Chondrocyte (in vitro differentiated cells): ENCODE measurements at places on chromosomes 7 and 10.

GRCh38 chr10:3263747-3264146 lies 91.2 kb upstream of the PITRM1 start:
- DNase-seq = no peak
- H3K36me3 ChIP-seq = no peaks in the 10 kb centered on the region
- H3K4me3 ChIP-seq = no peak overlapping the region
- H3K27ac ChIP-seq = no peak overlapping the region

- no peaks in the 10 kb centered on the region for H3K27me3 ChIP-seq
- peaks cover 5% of the 10 kb centered on the region for H3K36me3 ChIP-seq
- peaks cover 4% of the 10 kb centered on the region for H3K4me1 ChIP-seq
These were observed 299.8 kb downstream of the CAMK1D start for GRCh38 chr10:12649012-12649584.

DNA sequence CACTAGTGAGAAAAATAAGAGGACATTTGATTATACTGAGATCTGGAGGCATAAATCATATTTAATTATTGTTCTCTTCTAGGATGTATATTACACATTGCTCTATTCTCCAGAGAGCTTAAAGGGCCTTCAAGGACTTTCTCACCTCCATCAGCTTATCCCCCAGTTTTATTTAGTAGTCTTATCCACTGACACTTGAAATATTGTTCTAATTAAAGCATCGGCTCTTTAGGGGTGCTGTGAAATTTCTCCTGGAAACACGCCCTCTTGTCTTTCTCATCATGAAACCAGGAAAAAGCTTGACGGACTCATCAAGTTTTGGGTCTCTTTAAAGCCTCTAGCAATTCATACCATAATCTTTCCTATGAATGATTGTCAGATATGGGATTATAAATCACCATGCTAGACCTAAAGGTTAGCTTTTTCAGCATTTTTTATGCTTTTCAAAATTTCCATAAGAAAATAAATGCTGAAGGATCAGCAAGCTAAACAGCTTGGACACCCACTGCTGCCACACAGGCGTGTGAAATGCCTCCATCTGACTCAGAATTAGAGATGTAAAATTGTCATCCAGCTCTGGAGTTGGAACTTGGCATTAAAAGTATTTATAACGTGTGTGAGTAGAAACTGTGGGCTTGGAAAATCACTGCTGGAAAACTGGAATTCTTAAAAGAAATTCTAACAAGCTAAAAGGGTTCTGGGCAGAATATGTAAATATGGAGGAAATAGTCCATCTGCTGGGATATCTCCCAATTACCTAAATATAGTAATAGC lies 216.3 kb downstream of the CHRM2 start:
- no peak overlapping the region for H3K4me3 ChIP-seq
- no peak overlapping the region for H3K27ac ChIP-seq
- H3K36me3 ChIP-seq = no peaks in the 10 kb centered on the region
- peaks cover 10% of the 10 kb centered on the region for H3K4me1 ChIP-seq
- H3K27me3 ChIP-seq = no peaks in the 10 kb centered on the region

GRCh38 chr10:114077347-114077746 lies 33.7 kb downstream of the ADRB1 start:
- no peak overlapping the region for H3K4me3 ChIP-seq
- H3K27ac ChIP-seq = no peak overlapping the region
- H3K4me1 ChIP-seq = no peaks in the 10 kb centered on the region
- DNase-seq = no peak
- H3K36me3 ChIP-seq = no peaks in the 10 kb centered on the region
- no peaks in the 10 kb centered on the region for H3K27me3 ChIP-seq

- no peak overlapping the region for H3K4me3 ChIP-seq
- H3K36me3 ChIP-seq = no peaks in the 10 kb centered on the region
- H3K4me1 ChIP-seq = peaks cover 17% of the 10 kb centered on the region
- H3K27ac ChIP-seq = no peak overlapping the region
- H3K27me3 ChIP-seq = no peaks in the 10 kb centered on the region
These were observed 164.1 kb downstream of the PTEN start for GRCh38 chr10:88027570-88027969.

- peaks cover 68% of the 10 kb centered on the region for H3K4me1 ChIP-seq
- no peak for DNase-seq
- H3K27me3 ChIP-seq = no peaks in the 10 kb centered on the region
- peak overlapping the region; percentile 29 for H3K4me3 ChIP-seq
These were observed 3.4 kb downstream of the DOCK4 start for GRCh38 chr7:112202816-112203215.

DNA sequence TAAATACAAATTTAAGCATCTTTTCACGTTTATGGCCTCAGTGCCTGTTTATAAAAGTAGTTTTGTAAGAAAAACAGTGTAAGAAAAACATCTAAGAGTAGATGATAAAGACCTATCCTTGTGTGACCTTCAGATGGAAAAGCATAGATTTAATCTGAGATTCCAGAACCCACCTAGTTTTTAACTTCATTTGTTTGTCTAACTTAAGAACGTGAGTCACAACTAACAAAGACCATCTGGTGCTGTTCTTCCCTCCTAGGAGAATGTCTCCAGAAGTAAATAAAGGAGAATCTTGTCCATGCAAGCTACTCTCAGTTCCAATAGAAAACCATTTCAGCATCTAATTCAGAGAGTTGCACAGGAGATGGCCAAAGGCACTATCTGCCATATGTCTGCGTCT lies 265.4 kb upstream of the C7orf33 start:
- no peak for DNase-seq
- peaks cover 7% of the 10 kb centered on the region for H3K4me1 ChIP-seq
- H3K4me3 ChIP-seq = no peak overlapping the region
- H3K36me3 ChIP-seq = no peaks in the 10 kb centered on the region

- DNase-seq = peak; percentile 93
- H3K27me3 ChIP-seq = no peaks in the 10 kb centered on the region
- H3K4me1 ChIP-seq = peaks cover 28% of the 10 kb centered on the region
- no peak overlapping the region for H3K4me3 ChIP-seq
- no peak overlapping the region for H3K27ac ChIP-seq
These were observed 28.9 kb downstream of the ADAP1 start for GRCh38 chr7:925601-926000.

GRCh38 chr10:112304267-112304859 lies 21.2 kb downstream of the TECTB start:
- DNase-seq = no peak
- H3K4me1 ChIP-seq = no peaks in the 10 kb centered on the region
- H3K27ac ChIP-seq = no peak overlapping the region
- no peaks in the 10 kb centered on the region for H3K36me3 ChIP-seq
- H3K27me3 ChIP-seq = peaks cover 31% of the 10 kb centered on the region

DNA sequence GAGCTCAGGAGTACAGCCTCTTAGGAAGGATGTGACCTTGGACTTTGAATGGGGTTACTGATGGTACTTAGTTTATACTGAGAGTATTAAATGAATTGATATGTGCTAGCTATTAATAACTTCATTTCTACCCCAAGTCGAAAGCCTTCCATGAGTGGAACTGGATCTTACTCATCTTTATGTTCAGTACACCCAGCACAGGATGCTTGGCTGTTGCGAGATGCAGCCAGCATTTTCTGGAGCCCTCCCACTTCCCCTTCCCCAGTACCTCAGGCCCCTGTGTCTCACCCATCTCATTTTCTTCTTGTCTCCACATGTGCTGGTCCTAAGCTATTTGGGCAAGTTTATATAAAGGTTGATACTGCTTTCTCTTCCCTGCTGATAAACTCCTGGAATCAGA lies 7.2 kb downstream of the UPP1 start:
- H3K27ac ChIP-seq = no peak overlapping the region
- H3K4me3 ChIP-seq = no peak overlapping the region
- peaks cover 40% of the 10 kb centered on the region for H3K36me3 ChIP-seq
- DNase-seq = no peak

GRCh38 chr10:77710081-77710551 lies 72.5 kb upstream of the KCNMA1 start:
- no peak overlapping the region for H3K4me3 ChIP-seq
- DNase-seq = no peak
- no peaks in the 10 kb centered on the region for H3K27me3 ChIP-seq
- H3K27ac ChIP-seq = no peak overlapping the region
- peaks cover 20% of the 10 kb centered on the region for H3K4me1 ChIP-seq

DNA sequence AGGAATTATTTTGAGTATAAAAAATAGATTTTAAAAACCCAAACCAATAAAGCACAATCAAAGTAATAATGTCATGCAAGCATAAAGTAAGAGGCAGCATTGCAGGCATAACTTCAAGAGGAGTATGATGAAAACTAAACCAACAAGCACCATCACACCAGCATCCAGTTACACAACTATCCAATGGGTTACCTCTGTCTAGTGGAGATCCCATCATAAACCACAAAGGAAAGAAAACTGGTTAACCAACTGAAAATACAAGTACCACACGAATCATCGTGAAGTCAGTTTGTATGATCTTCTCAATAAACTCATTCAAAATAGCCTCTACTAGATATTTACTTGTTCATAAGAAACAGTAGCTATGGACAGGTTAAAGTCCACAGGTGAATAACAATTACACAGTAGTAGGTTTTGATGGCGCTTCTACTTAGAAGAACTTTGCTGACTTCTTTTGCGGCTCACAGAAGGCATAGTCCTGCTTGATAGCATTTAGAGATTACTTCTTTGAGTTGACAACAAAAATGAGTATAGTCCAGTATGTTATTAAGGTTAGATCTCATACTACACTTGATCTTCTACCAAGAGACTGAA lies 116.6 kb downstream of the MICU1 start:
- H3K36me3 ChIP-seq = peaks cover 17% of the 10 kb centered on the region
- no peak for DNase-seq
- H3K4me3 ChIP-seq = no peak overlapping the region
- H3K27ac ChIP-seq = no peak overlapping the region
- H3K4me1 ChIP-seq = no peaks in the 10 kb centered on the region

GRCh38 chr10:73042130-73042529 lies 54.5 kb downstream of the P4HA1 start:
- no peak for DNase-seq
- no peak overlapping the region for H3K4me3 ChIP-seq

DNA sequence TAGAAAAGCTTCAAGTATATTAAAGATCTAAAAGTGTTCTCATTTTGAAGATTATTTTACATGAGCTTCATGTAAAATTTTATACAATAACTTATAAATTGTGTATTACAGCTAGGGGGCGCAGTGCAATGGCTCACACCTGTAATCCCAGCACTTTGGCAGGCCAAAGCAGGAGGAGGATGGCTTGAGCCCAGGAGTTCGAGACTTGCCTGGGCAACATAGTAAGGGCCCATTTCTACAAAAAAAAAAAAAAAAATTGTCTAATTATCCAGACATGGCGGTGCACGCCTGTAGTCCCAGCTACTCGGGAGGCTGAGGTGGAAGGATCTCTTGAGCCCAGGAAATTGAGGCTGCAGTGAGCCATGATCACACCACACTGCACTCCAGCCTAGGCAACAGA lies 16.6 kb downstream of the ACBD5 start:
- H3K27me3 ChIP-seq = no peaks in the 10 kb centered on the region
- no peak overlapping the region for H3K27ac ChIP-seq
- H3K4me3 ChIP-seq = no peak overlapping the region
- peaks cover 10% of the 10 kb centered on the region for H3K36me3 ChIP-seq
- H3K4me1 ChIP-seq = no peaks in the 10 kb centered on the region

DNA sequence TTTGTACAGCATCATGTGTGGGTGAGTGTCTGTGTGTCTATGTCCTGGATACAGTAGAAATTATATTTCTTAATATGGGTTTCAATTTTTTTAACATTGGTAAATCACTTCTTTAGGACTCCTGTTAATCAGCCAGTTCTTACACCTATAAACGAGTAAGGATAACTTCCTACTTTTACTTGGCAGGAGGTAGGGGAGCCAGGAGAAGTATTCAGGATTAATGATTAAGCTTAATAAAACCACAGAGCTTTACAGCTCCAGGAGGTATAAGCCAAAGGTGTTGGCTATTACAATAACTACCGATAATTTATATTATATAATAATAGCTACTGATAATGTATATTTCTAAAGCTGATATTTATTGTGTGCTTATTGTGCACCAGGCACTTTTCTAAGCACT lies 1.7 kb upstream of the FAM3C start:
- H3K27me3 ChIP-seq = no peaks in the 10 kb centered on the region
- H3K36me3 ChIP-seq = no peaks in the 10 kb centered on the region
- peaks cover 21% of the 10 kb centered on the region for H3K4me1 ChIP-seq
- DNase-seq = no peak

GRCh38 chr10:61463035-61463909 lies 10.1 kb upstream of the TMEM26 start:
- H3K36me3 ChIP-seq = no peaks in the 10 kb centered on the region
- peak overlapping the region; percentile 23 for H3K27ac ChIP-seq
- no peaks in the 10 kb centered on the region for H3K27me3 ChIP-seq
- no peak overlapping the region for H3K4me3 ChIP-seq
- H3K4me1 ChIP-seq = peaks cover 21% of the 10 kb centered on the region
- no peak for DNase-seq

DNA sequence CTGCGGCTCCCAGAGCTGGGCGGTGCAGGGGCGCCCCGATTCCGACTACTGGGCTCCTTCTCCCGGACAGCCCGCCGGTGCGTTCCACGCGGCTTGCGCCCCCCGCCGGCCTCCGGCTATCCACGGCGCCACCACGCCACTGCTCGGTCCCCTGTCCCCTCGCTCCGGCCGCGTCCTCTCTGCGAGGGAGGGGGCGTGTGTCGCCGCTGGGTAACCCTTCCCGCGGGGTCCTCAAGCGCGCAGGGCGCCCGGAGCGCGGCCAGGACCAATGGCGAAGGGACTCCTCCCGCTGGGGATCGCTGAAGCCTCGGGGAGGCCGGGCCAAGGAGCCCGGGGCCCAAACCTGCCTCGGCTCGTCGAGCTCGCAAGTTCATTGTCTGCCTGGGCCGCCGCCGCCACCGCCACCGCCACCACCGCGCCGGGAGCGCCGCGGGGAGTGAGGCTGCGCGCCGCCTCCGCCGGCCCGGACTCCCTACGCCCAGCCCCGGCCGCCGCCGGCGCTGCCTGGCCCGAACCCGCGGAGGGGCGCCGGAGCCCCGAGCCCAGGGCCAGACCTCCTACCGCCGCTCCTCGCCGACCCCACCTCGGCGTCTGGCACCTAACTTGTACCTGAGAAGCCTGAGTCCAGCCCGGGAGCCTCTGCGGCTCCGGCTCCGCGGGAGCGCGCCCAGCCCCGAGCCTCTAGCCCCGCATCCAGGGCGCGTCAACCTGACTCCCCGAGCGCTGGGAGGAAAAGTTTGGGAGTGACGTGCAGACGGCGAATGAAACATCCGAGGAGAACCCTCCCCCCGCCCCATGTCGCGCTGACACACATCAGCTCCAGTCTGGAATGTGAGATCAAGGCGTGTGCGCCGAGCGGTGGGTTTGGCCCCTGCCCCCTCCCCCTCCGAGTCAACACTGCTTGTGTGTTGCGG lies at the start of gene CHST15:
TSS of gene CHST15 (minus strand) at position 739 of the 914 bp plus-strand sequence. CDS start 47,386 bp downstream, outside the sequence.
- peaks cover 13% of the 10 kb centered on the region for H3K27me3 ChIP-seq
- H3K36me3 ChIP-seq = peaks cover 5% of the 10 kb centered on the region
- peak within 1 kb of the TSS; percentile 51 for H3K27ac ChIP-seq

DNA sequence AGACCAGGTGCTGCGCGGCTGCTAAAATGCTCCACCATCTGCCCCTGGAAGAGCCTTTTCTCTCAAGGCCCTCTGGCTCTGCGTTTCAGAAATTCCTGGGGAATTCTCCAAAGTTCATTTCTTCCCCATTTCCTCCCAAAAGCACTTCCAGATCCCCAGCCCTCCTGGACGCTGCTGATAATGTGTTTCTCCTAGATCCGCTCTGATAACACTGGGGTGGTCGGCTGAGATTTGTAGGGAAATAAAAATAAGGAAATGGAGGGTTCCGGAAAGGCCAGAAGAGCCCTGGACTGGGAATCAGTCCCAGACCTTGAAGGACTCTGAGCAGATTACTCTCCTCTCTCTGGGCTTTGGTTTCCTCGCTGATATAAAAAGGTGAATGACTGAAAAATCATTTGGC lies 28.1 kb downstream of the COL13A1 start:
- H3K4me3 ChIP-seq = no peak overlapping the region
- H3K4me1 ChIP-seq = peaks cover 5% of the 10 kb centered on the region
- no peak for DNase-seq
- H3K27ac ChIP-seq = no peak overlapping the region
- H3K27me3 ChIP-seq = no peaks in the 10 kb centered on the region

GRCh38 chr10:119455609-119456434 lies 86.7 kb downstream of the RGS10 start:
- no peak for DNase-seq
- H3K27me3 ChIP-seq = no peaks in the 10 kb centered on the region
- H3K4me3 ChIP-seq = no peak overlapping the region
- H3K36me3 ChIP-seq = peaks cover 6% of the 10 kb centered on the region
